CD4-positive, alpha-beta T cell treated with Interleukin-15 for 1 hour (primary cell): ENCODE measurements at places on chromosomes 16 and 17.

DNA sequence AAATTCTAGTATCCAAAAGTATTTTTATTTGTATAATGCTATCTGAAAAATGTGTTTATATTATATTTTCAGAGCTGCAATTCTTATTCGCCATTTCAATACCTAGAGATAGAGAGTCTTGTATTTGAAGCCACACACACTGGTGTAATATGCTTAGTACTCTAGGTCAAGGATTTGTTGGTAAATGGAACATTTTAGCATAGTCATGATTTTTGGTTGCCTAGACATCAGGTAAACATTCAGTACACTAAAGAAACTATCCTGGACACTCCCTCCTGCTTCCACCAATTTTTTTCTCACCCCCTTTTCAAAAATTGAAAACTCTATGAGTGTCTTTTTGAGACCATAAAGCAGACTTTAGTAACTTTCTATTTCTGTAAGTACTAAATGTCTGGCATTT lies 20.8 kb downstream of the ABHD15 start:
- DNase-seq = no peak

DNA sequence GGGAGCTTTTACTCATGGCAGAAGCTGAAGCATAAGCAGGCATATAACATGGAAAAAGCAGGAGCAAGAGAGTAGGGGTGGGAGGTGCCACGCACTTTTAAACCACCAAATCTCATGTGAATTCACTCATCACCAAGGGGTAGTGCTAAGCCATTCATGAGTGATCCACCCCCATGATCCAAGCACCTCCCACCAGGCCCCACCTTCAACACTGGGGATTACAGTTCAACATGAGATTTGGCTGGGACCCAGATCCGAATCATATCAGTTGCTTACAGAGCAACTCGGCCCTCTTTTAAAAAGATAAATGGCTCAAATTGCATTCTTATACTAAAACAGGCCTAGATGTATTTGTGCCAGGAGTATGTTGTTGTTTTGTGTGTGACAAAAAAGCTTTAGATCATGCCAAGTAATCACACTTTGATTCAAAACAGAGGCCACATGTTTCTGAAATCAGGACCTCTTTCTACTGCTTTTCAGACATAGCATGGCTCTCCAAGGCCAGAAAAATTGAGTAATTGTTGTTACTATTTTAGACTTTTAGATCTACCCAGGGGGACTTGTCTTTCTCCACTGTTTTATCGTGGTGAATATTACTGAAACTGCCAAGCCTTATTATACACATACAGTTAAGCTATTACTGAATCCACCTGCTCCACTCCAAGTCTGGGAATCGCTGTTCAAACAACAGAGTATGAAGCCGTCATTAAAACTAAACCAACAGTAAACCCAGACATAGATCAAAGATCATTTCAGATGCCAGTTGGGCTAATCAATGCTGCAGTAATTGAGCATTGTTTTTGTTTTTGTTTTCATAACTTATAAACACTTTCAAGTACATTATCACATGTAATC lies 163.3 kb downstream of the KCNJ2 start:
- DNase-seq = no peak

GRCh38 chr17:80109713-80110446 lies 8.5 kb downstream of the GAA start:
- DNase-seq = no peak

DNA sequence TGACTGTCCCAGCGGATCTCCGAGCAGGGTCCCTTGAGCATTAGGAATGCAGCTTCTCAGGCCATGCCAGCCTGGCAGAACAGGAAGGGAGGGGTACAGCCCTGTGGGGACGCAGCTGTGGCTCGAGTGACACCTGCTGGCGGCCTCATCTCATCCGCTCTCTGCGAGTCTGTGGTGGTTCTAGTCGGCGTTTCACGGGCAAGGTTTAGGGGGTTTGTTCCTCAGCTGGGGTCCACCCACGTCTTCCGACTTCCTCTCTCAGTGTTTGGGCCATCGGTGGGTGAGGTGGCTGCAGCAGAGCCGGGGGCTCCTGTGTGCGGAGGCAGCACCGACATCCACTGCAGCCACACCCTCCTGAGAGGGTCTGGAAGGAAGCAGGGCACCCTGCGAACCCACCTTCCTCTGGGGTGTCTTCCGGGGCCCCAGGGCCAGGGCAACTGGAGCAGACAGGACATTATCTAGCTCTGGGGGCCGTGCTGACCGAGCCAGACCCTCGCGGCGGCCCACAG lies 33.3 kb downstream of the JPH3 start:
- peak; percentile 72 for DNase-seq

DNA sequence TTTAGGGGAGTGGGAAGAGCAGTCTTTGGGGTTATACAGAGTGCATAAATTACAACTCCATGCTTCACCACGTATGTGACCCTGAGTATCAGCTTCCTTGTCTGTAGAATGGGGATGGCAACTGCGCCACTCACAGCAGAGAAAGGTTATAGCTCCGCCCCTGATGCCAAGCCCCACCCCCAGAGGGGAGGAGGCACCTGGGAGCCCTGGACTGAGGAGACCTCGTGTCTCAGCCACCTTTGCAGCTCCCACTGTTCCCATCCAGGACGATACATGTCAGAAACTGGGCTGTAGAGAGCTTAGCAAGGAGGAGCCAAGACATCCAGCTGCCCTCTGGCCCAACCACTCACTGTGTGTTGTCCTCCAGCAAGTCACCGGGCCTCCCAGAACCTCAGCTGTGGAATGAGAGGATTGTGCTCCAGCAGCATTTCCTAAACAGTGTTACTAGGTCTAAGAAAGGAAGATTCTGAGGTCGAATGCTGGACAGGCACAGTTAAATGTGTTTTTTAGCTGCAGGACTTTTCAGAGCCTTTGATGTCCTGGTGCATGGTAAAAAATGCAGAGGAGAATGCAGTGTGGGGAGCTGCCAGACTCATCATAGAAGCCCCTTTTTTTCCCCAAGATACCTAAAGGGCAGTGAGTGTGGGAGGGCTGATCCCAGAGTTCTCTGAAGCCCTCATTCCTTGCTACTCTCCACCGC lies 49.4 kb downstream of the BEAN1 start:
- DNase-seq = peak; percentile 38

DNA sequence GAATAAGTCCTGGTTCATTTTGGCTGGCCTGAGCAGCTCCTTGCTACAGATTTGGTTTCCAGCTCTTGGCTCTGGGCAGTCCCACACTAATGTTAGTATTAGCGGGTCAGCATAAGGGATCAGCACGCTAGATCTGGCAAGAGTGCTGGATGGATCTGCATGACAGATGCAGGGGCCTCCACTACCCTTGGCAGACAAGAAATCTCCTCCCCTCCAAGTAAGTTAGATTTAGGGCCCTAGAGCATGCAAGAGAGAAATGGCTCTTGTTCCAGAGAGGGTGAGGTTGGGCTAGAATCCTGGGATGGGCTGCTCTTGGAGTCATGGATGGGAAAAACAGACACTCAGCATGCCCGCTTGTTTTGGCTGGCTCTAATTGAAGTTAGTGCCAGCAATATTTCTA lies 414.3 kb downstream of the RBFOX1 start:
- DNase-seq = no peak

- peak; percentile 53 for DNase-seq
Observed at GRCh38 chr17:60139438-60140285, 10.1 kb upstream of the CA4 start.

DNA sequence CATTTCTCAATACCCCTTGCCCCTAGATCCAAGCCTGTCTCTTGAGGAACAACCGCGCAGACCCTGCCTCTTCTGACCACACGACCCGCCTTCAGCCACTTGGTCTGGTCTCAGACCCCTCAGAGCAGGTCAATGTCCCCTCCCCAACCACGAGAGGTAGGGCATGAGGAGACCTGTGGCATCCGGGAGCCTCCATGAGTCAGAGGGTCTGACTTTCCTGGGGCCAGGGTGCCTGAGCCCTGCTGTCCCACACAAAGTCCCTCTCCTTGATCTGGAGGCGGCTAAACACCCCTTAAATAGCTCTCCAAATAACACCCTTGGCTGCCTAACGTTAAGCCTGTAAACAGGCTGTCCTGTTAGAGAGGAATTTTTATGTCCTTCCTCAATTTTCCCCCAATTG lies 5.1 kb downstream of the CARMIL2 start:
- DNase-seq = no peak

- DNase-seq = no peak
Observed at GRCh38 chr16:55169780-55170179, 154.2 kb upstream of the IRX6 start.

DNA sequence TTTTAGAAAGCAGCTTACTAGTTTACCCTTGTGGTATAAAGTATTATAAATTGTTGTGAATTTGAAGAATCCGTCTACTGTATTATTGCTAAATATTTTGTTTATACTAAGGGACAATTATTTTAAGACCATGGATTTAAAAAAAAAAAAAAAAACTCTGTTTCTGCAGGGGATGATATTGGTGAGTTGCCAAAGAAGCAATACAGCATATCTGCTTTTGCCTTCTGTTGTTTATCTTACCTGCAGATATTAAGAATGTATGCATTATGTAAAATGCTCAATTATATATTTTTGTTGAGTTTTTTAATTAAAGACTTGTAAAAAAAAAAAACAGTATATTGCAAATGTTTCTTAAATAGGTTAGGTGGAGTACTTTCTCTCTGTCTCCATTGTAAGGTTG lies 19.4 kb downstream of the WSB1 start:
- no peak for DNase-seq

GRCh38 chr17:50466371-50467113 lies 2.1 kb downstream of the CHAD start:
- DNase-seq = no peak

DNA sequence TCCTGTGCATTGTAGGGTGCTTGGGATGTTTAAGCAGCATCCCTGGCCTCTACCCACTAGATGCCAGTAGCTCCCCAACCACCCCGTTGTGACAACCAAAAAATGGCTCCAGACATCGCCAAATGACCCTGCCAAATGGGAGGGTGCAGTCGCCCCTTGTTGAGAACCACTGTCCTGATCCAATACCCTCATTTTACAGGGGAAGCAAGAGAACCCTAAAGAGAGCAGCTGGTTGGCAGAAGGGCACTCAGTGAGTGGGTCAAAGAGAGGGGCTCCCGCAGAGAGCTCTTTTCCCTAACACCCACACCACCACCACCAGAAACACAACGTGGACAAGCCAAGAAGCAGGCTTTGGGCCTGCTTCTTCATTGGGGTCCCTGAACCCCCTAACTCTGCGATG lies 18.4 kb downstream of the TEKT5 start:
- DNase-seq = no peak

DNA sequence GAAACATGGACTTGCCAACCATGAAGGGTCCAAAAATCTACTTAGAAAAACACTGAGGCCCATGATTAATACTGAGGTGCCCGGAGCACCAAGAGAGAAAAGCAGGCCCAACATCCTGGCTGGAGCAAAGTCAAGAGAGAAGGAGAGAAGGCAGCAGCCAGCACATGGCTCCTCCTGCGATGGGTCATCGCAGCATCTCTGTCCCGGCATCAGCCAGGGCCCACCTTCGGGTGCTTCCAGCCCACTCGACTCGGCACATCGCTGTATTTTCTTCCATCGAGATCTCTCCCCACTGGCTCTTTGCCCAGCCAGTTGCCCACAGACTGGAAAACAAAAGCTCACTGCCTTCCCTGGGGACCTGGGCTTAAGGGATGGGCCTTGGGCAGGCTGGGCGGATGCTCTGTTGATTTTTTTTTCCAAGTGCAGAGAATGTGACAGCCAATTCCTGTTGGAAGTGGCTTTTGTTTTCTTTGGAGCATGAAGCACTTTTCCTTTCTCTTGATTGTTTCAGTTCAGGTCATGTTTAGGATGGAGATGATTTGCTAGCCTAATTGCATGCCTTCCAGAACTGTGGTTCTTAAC lies 58.1 kb downstream of the CYB5B start:
- no peak for DNase-seq

DNA sequence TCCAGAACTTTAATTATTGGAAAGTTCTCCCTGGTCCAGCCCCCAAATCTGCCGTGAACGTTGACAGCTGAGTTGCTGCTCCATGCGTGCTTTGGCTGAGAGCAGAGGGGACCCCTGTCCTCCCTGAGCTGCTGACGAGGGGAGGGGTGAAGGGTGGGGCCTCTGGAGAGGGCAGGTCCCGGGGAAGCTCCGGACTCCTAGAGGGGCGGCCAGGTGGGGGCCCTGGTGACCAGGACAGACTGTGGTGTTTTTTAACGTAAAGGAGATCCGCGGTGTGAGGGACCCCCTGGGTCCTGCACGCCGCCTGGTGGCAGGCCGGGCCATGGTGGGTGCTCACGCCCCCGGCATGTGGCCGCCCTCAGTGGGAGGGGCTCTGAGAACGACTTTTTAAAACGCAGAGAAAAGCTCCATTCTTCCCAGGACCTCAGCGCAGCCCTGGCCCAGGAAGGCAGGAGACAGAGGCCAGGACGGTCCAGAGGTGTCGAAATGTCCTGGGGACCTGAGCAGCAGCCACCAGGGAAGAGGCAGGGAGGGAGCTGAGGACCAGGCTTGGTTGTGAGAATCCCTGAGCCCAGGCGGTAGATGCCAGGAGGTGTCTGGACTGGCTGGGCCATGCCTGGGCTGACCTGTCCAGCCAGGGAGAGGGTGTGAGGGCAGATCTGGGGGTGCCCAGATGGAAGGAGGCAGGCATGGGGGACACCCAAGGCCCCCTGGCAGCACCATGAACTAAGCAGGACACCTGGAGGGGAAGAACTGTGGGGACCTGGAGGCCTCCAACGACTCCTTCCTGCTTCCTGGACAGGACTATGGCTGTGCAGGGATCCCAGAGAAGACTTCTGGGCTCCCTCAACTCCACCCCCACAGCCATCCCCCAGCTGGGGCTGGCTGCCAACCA lies at the start of gene MC1R:
Gene MC1R (plus strand): TSS at position 410 of the 895 bp plus-strand sequence. CDS start 397 bp downstream, at position 807.
- no peak for DNase-seq

DNA sequence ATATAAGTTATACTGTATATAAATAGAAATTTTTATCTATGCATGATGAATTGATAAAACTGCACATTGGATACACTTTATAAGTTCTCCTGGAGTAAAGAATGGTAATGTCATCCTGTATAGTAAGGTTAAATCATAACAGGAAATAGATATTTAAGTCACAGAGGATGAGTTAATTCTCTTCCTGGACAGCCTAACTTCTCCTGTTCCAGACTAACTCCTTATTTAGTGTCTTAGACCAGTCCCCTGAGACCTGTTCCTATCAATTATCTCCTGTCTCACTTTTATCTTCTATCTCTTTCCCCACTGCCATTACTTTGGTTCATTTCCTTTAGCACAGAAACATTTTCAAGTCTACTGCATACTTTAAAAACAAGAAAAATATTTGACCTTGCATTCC lies 46.5 kb downstream of the SSH2 start:
- no peak for DNase-seq

DNA sequence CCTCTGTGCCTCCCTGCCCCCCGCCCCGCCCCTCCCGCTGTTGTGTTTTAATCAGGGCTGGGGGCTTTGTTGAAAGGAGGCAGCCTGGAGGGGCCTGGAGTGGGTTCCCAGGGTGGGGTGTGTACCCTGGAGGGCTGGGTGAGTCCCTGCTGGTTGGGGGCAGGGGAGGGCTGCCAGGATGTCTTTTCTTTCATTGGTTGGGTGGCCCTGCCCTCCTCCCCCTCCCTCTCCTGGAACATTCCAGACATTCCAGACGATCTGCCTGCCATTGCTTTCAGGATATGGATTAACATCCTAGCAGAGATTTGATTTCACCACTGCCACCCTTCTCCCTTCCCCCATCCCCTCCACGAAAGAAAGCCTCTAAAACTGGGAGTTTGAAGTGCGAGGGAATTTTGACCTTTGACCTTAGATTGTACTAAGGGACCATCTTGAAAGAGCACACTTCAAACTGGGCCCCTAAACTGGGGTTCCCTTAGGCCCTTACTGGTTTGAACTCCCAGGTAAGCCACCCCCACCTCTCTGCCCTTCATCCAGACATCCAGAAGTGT lies 25.3 kb downstream of the IGF2BP1 start:
- DNase-seq = no peak

- no peak for DNase-seq
Observed at GRCh38 chr16:56370875-56371659, 54.3 kb downstream of the AMFR start.

GRCh38 chr17:73757420-73757819 lies 113.2 kb upstream of the SDK2 start:
- no peak for DNase-seq
